ENCODE measurements at places on chromosomes 2 and 18.

DNA sequence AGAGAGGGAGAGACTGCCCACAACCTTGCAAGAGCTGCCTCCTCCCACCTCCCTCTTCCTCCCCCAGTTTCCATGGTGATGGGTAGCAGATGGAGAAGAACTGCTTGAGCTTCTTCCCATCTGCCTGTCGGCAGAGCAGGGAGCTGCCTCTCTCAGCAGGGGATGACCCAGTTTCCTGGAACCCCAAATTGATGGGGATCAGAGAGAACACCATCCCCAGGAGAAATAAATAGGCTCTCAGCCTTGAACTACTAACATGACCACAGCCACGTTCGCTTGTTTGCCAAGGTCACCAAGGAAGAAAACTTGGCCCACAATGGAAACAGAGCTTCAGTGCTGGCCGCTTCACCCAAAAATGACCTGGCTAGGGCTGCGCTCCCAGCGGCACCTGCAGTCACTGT is 82.2 kb downstream of the ADD2 start:
- no peak for DNase-seq

- DNase-seq: no peak
These were observed 421 bp upstream of the VAMP5 start for GRCh38 chr2:85583667-85584353.

DNA sequence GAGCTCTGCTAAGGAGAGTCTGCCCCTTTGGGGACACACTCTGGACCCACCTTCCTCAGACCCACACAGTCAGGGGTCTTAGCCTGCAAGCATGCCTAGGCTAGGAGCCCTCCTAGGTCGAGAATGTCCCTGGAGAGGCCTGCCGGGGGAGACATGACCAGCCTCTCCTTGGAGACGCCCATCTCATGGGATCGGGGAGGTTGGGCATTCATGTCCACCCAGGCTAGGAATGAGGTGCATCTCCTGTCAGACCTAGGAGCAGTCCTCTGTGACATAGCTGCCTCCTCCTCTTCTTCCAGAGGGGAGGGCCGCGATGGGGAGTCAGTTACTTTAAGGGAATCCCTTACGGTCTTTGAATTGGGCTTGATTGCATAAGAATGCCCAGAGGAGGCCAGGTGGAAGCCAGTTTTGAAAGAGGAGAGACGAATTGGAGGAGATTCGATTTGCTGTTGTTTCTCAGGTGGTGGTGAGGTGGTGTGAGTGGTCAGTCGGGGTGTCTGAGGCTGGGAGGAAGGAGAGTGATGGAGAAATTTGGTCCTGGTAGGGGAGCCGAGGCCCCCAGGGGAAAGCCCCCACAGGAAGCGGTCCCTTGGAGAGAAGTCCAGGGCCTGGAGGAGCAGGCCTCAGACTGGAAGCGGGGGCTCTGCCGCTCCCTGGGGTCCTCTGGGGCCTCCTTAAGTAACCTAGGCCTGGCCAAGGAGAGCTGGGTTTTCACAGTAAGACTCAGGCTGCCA is 241.3 kb downstream of the DYSF start:
- DNase-seq: no peak

DNA sequence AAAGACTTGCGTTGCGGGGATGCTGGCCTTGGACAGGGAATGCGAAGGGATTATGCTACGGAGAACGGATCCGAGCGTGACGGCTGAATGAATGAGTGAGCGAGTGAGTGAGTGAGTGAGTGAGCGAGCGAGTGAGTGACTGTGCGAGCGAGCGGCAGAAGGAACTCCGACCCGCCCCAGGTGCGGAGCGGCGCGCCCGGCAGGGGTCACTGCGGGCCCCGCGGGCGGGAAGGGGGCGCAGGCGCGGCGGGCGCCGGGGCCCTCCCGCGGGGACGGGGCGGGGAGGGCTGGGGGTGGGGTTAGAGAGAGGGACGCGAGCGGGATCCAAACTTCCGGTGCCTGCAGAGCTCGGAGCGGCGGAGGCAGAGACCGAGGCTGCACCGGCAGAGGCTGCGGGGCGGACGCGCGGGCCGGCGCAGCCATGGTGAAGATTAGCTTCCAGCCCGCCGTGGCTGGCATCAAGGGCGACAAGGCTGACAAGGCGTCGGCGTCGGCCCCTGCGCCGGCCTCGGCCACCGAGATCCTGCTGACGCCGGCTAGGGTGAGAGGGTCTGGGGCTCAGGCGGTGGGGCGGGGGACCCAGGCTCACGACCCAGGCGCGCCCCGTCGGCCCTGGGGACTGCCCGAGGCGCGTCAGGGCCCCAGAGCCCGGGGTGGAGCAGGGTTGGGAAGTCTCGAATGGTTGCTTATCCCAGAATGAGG is at the start of gene ITM2C:
Gene ITM2C, plus strand, starts transcription at position 338 of the 702 bp plus-strand sequence. Its CDS starts 84 bp downstream, at position 422.
- DNase-seq: peak; percentile 38

DNA sequence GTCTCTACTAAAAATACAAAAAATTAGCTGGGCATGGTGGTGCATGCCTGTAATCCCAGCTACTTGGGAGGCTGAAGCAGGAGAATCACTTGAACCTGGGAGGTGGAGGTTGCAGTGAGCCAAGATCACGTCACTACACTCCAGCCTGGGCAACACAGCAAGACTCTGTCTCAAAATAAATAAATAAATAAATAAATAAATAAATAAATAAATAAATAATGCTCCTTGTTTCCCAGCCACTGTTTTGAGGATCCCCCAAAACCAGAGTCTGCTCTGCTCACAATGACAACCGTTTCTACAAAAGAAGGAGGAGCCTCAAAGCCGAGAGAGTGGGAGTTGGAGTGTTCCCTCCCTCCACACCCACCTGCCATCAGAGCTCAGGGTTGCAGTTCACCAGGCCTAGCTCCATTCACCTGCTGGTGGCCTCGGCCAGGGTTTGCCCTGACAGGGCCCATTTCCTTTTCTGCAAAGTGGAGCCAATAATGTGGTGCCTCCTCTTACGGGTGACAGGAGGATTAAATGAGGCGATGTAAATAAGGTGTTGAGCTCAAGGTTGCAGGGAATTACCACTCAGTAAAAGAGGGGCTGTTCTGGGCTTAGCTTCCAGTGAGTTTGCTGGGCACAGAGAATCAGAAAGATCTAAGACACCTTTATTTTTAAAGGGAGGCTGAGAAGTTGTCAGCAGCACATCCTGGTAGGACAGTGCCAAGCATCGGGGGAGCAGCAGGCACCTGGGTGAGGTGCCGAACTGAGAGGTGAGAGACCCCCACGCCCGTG is 25.5 kb downstream of the CRACDL start:
- DNase-seq: no peak
